Endodermal cell (in vitro differentiated cells): ENCODE measurements at places on chromosomes 1 and 21.
A peak's percentile ranks its signal among the peaks of the same experiment; 100 is the strongest.

DNA sequence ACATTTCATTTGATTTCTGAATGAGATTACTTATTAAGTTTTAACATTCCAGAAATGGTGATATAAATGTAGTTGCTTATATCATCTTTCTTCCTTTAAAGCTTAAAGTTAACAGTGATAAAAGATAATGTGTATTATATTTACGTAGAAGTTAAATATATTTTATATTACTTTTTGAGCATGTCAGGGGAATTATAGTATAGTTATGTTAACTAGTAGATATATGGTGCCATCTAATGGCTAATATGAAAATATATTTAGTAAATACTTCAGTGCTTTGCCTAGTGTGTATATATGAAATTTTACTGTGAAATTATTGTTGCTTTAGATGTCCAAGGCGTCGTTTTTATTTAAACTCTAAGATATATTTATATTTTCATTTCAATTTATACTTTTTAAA lies 51.5 kb downstream of the SYT14 start:
- H3K4me1 ChIP-seq, result no peaks in the 10 kb centered on the region
- no peak for DNase-seq
- H3K27me3 ChIP-seq, result no peaks in the 10 kb centered on the region
- H3K36me3 ChIP-seq, result no peaks in the 10 kb centered on the region

DNA sequence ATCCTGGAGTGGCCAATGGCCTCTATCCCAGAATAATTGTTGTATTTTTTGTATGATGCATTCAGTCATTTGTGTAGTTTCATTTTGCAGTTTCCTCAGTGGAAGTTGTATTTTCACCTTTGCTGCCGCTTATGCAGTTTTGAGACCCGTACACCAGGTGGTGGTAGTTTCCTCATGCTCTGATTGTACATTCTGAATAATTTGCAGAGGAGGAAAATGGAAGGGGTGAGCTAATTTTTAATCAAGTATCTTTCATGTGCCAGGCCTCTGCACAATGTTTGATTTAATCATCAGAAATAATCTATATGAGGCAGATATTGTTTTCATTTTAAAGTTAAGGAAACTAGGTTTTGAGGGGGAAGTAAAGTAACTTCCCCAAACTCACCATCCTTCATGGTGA lies 29.5 kb downstream of the HLX start:
- no peak overlapping the region for H3K27ac ChIP-seq
- DNase-seq, result no peak
- no peaks in the 10 kb centered on the region for H3K4me1 ChIP-seq

DNA sequence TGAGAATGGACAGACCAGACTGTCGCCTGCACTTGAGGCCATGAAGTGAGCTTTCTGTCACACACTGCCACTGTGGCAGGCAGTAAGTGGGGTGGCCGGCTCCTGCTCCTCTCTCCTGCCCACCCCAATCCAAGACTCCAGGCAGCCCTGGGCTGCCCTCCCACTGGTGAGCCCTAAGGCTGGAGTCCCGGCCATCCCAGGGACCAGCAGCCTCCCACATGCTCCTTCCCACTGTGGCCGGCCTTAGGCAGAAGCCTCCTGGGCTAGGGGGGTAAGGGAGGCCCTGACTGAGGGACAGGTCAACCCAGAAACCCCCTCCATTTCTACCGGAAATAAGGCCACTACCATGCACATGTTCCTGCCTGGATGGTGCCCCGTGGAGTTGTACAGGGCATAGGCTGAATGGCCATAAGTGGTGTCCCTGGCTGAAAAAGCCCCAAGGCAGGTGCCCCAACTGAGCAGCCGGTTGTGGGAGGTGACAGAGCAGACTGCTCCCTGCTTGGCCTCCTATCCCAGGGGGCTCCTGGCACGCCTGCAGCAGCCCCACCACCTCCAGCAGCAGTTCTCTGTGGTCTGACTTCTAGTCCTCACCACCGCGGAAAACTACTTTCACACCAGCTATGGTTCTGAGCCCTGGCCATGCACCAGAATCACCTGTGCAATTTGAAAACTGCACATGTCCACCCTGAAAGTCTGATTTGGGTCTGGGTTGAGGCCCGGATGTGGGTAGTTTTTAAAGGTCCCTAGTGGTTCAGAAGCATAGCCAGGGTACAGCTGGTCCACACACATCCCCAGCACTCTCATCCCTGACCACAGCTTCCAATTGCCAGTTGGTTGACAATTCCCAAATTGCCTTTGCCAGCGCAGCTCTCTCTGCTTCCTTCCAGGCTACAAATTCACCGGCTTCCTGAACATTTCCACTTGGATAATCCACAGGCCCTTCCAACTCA lies 1.6 kb upstream of the ARTN start:
- no peaks in the 10 kb centered on the region for H3K36me3 ChIP-seq
- H3K27ac ChIP-seq, result no peak overlapping the region
- no peak overlapping the region for H3K4me3 ChIP-seq
- no peaks in the 10 kb centered on the region for H3K4me1 ChIP-seq

DNA sequence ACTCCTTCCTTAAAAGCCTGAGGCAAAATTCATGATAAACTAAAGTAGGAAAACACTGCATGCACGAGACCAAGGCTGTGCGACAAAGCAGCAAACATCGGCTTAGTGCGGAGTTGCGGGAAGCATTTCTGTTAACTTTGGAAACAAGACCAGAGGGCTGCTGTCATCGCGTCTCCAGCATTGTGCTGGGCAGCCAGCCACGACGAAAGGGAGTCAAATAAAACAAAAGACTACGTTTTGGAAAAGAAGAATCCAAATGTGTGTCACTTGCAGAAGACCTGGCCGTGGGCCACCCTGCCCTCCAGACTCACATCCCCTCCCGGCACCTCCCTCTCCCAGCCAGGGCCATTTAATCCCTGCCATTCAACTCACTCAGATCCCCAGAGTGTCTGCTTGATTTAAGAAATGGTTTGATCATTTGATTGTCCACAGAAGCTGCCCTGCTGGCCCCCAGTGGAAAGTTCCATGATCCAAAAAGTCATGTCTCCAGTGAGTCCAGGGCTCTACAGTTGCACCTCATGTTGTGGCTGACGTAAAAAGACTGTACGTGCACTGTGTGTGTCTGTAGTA lies 2.4 kb upstream of the KRTAP10-11 start:
- H3K4me3 ChIP-seq, result peak overlapping the region; percentile 33
- H3K27ac ChIP-seq, result no peak overlapping the region
- H3K4me1 ChIP-seq, result no peaks in the 10 kb centered on the region
- H3K27me3 ChIP-seq, result no peaks in the 10 kb centered on the region
- DNase-seq, result peak; percentile 26

- H3K4me1 ChIP-seq, result no peaks in the 10 kb centered on the region
- H3K36me3 ChIP-seq, result no peaks in the 10 kb centered on the region
- DNase-seq, result no peak
These were observed 75.3 kb downstream of the KCNK1 start for GRCh38 chr1:233689017-233689747.

DNA sequence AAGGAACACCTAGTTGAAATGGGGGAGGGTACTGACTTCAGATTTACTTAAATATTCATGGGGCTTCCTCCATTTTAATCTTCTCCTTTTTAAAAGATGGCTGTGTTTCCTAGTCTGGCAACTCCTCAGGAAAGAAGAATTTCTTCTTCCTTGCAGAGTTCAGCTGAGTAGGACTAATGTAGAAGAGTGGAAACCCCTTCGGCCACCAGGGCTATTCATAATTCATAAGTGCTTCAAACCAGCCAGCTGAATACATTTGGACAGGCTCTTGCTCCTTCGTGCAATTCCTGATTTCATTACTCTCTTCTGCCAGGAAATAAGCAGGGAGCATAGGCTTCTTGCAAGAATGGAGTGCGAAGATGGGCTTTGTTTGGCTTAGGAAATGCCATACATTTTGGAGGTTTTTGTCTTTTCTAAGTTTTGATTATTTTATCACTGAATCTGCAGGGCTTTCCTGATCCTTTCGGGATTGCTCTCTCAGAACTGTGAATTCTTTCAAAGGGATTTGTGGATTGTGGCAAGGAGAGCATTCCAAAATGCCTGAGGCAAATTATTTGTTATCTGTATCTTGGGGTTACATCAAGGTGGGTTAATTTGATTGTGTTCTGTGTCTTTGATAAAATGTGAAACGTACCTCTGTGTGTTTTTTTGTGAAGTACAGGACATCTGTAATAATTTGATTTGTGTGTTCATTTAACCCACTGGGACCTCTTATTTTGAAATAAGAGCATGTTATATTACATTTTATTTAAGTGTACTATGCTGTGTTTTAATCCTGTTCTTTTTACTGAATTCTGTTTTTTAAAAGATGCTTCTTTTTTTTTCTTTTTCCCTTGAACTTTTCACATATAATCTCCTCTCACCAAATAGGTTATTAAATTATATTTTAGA lies 179.4 kb upstream of the SGIP1 start:
- H3K36me3 ChIP-seq, result no peaks in the 10 kb centered on the region
- H3K27ac ChIP-seq, result peak overlapping the region; percentile 93
- peak overlapping the region; percentile 61 for H3K4me3 ChIP-seq
- no peaks in the 10 kb centered on the region for H3K27me3 ChIP-seq

GRCh38 chr1:67441183-67441582 lies 11.0 kb upstream of the SERBP1 start:
- DNase-seq, result no peak
- H3K4me1 ChIP-seq, result peaks cover 7% of the 10 kb centered on the region
- H3K36me3 ChIP-seq, result no peaks in the 10 kb centered on the region
- H3K27me3 ChIP-seq, result peaks cover 10% of the 10 kb centered on the region

DNA sequence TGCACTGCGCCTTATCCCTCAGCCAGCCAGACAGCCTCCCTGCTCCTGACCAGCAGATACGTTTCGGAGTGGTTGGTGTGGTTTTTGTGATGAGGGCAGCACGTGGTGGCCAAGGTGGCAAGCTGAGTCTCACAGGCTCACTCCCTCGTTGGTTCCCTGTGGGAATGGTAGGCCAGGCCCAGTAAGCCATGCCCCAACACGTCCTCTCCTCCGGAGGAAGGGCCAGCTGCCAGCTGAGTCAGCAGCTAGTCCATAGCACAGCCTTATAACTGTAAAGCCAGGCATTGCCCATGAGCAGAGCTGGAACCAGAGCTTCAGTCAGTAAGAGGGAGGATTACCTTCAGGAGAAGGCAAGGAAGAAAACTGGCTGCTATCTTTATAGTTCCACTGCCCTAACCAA lies 29.5 kb downstream of the SZRD1 start:
- H3K4me3 ChIP-seq, result no peak overlapping the region
- no peak overlapping the region for H3K27ac ChIP-seq
- no peak for DNase-seq
- H3K27me3 ChIP-seq, result no peaks in the 10 kb centered on the region
